ENCODE measurements at places on chromosomes 11 and 22. TPM values are rescaled to one million over a fixed set of nuclear protein-coding genes. Genes with fewer than 3 reads are reported as not detected.

The SCN4B gene
- total RNA-seq = 12.0 TPM

- no peak for DNase-seq
Observed at GRCh38 chr22:45067731-45068130, 57.9 kb upstream of the PHF21B start.

- no peak for DNase-seq
Observed at GRCh38 chr11:12694183-12694531, 19.9 kb downstream of the TEAD1 start.

The DDX25 gene
- total RNA-seq = not detected

GRCh38 chr11:100851584-100852152 lies 164.6 kb downstream of the ARHGAP42 start:
- no peak for DNase-seq

- DNase-seq = no peak
Observed at GRCh38 chr22:28835630-28836189, 35.3 kb upstream of the XBP1 start.

The LRRC56 gene
- 0.13 TPM for total RNA-seq

GRCh38 chr11:34940026-34940677 lies 23.7 kb downstream of the PDHX start:
- no peak for DNase-seq
